Osteocyte (in vitro differentiated cells): ENCODE measurements at places on chromosomes 2 and 18.

DNA sequence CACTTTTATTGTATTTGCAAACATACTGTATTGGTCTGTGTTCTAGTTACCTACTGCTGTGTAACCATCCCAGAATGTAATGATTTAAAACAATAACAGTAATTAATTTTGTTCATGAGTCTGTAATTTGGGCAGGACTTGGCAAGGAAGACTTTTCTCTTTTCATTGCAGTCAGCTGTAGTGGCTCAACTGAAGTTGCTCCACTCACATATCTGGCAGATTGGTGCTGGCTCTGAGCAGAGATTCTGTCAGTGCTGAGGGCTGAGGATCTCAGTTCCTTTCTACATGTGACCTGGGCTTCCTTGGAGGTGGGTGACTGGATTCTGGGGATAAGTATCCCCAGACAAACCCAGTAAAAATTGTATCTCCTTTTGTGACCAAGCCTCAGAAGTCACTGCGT, 26.6 kb downstream of the PTPN4 start:
- DNase-seq, result no peak

GRCh38 chr2:106519767-106520166, 32.6 kb downstream of the CD8B2 start:
- DNase-seq, result no peak

GRCh38 chr18:58054041-58054781, 10.2 kb downstream of the NEDD4L start:
- no peak for DNase-seq

DNA sequence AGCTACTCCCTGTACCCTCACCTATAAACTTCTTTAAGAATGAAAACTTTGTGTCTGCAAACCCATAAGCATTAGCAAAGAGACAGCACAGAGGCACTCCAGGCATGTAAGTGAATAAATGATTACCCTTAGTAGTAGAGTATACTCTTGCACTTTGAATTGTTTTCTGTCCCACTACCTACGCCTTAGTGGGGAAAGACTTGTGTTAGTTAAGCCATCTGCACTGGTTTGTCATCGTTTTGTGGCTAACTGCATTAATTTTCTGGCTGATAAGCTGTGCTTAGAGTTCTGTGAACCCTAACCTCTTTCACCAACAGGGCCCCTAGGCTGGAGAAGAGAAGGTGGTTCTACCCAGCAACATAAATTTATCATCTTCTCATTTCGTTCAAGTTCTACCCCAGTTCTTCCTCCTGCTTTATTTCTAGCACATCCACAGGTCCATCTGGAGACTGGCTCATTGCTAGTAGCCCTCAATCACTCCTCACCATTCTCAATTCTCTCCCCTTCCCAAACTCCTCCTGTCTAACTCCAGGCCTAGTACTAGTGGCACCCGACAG, 710 bp downstream of the LMAN2L start:
- no peak for DNase-seq

- no peak for DNase-seq
These were observed 1.9 kb upstream of the CFAP53 start for GRCh38 chr18:50268022-50268747.

GRCh38 chr2:216064014-216064630, 17.5 kb downstream of the PECR start:
- DNase-seq, result no peak

- DNase-seq, result no peak
These were observed 1.1 kb upstream of the ONECUT2 start for GRCh38 chr18:57433934-57434535.

- DNase-seq, result no peak
These were observed 950.6 kb upstream of the LRATD1 start for GRCh38 chr2:13681936-13682335.
